EH (cell line): ENCODE measurements at places on chromosomes 12 and 14.

DNA sequence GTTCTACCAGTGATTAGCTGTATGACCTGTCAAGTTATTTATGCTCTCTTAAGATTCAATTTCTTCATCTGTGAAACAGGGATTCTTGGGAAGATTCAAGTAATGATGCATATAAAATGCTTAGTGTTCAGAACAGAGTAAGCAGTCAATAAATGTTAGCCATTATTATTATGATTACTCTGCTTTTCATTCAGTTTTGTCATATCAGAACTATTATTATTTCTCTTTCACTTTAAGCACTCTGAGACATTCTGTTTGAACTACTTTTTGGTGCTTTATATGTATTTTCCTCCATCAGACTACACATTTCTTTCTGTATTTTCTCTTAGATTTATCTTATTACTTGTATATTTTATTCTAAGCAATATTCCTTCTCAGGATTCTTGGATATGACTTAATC lies 81.2 kb downstream of the CFAP54 start:
- DNase-seq: no peak

DNA sequence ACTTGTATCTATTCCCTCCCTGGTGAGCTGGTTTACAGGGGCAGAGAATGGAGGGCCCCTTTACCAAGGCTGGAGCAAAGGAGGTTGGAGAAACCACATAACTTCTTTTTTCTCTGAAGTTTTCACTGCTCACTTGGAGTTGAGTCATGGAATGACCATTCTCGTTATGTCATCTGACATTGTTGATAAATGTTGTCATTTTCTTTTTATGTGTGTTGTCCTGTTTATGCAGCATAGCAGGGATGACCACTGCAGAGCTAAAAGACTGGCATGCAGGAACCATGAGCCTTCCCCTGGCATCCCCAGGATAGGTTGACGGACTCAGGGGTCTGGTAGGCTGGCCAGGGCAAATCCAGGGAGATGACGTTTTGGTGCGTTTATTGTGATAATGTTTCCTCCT lies 256.8 kb upstream of the DDHD1 start:
- DNase-seq: peak; percentile 72

GRCh38 chr12:1583421-1584078 lies 10.8 kb downstream of the FBXL14 start:
- peak; percentile 89 for DNase-seq

GRCh38 chr14:26261368-26262122 lies 336.3 kb downstream of the NOVA1 start:
- DNase-seq: no peak

- peak; percentile 11 for DNase-seq
Observed at GRCh38 chr12:63302269-63302940, 151.4 kb upstream of the AVPR1A start.

GRCh38 chr14:76115010-76115422 lies 36.7 kb upstream of the GPATCH2L start:
- peak; percentile 22 for DNase-seq

DNA sequence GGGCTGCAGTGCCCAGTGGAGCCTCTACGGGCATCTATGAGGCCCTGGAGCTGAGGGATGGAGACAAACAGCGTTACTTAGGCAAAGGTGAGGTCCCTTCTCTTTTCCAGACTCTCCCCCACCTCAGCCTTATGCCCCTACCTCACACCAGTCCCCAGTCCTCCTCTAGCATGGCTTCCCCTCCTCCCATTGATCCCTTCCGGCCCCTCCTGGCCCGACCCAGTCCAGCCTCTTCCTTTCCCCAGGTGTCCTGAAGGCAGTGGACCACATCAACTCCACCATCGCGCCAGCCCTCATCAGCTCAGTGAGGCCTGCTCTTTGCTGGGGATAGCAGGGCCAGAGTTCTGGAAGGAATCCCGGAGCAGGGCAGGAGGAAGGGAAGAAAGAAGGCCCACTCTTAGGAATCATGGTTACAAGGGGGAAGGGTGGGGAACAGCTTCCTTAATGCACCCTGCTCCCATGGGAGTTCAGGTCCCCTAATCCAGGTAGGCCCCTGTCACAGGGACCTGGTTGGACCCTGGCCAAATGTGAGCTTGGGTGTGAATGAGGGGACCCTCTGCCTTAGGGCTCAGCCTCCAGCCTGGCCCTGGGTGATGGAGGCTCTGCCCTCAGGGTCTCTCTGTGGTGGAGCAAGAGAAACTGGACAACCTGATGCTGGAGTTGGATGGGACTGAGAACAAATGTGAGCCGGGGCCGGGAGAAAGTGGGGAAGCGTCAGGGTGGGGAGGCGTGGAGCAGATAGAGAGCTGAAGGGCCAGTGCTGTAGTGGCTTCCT lies 2.2 kb downstream of the ENO2 start:
- DNase-seq: no peak

DNA sequence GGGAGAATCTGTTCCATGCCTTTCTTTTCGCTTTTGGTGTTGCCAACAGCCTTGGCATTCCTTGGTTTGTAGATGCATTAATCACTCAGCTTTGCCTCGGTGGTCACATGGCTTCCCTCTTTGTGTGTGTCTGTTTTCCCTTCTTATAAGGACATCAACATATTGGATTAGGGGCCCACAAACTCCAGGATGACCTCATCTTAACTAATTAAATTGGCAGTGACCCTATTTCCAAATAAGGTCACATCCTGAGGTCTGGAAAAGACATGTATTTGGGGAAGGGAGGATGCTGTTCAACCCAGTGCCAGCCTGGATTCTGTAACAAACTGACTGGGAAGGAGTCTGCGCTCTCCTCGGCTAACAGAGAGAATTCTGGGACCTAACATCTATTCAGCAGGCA lies 365.7 kb upstream of the FKBP4 start:
- peak; percentile 51 for DNase-seq

DNA sequence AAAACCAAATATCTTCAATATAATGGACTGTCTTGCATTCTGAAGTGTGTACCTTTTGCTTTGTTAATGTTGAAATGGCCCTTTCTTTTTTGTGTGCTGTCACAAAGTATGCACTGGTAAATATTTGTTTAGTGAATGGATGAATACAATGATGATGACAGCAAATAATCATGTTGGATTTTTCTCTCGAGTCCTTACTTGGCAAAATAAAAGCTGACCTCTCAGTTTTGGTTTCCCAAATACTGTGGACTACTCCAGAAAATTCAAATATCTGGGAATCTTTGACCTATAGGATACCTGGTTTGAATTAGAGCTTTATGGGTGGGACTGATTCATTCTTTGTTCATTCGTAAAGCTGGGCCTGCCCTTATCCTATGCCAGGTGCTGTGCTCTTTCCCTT lies 5.5 kb downstream of the UBE3B start:
- DNase-seq: no peak

- DNase-seq: no peak
Observed at GRCh38 chr14:24978862-24979724, 70.9 kb downstream of the STXBP6 start.

- peak; percentile 45 for DNase-seq
Observed at GRCh38 chr12:12333407-12334366, 16.4 kb downstream of the MANSC1 start.

DNA sequence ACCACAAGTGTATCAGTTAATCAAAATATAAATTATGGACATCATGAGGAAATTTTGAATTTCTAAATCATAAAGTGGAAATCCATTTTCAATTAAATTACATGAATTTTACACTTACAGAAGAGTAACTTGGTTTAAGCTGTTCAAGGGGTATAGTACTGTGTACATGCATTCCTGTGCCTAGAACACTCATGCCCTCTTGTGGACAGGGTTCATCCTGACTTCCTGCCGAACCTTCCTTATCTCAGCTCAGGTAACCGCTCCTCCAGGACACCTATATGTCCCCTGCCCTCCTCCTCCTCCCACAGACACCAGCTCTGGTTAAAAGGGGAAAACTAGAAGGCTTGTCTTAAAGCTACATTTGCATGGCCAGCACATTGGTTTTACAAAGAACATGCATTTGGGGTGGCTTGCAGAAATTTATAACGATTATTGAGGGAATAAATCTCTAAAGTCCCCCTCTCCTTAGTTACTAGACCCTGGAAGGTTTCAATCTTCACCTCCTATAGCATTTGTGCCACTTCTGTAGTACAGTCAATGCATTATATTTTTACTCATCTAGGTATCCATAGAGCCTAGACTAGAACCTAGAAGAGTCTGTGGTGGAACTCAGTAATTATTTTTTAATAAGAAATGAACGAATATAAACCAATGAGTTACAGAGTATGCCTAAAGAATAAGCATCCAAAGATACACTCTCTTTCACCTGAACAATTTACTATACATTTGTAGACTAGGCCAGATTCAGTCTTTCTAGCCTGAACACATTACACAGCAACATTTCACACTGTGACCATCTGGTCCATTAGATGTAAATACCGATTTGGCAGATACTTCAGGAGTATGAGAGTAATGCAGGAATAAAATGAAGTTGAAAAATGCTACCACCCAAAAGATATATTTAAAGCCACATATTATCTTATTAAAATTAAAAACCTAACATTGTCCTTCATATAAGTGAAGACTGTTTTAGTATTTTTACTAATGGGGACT lies 345.6 kb downstream of the PAWR start:
- peak; percentile 33 for DNase-seq

DNA sequence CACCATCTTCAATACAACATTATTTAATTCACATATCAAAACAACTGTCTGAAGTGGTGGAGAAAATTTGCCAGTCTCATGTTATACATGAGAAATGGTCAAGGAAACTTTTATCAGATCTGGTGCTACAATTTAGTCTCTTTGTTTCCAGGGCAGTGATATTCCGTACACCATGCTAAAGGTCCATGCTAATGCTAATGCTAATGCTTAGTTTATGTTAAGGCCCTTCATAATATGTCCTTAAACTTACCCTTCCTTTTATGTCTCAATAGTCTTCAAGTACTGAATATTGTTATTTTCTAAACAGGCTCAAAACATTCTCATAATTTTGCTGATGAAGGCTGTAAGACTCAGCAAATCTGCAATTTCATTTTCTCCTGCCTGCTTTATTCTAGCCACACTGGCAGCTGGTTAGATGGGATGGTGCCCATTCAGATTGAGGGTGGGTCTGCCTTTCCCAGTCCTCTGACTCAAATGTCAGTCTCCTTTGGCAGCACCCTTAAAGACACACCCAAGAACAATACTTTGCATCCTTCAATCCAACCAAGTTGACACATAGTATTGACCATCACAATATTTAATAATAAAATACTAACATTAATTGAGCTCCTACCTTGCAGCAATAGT lies 59.8 kb downstream of the TMEM117 start:
- no peak for DNase-seq

DNA sequence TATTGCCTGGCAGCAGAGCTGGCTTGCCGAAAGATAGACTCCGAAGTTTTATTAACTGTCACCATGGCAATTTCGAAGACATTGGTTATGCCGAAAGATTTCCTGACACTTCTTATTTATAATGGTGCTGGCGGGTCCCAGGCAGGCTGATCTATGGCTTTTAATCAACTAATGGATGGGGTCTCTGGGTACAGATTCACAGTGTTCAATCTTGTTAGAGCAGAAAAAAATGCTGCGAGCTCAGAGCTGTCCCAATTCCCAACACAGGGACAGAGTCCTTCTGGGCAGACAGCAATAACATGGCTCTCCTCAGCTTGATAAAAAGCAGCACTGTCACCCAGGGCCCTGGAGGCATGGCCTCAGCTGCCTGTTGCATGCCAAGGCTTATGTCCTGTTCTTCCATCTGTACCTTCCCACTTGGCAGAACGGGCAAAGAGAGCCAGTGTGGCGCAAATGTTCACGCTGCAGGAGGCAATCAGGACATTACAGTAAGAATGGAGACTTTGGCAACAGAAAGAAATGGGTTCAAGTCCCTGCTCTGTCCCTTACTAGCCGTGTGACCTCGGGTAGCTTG lies 228.2 kb upstream of the PWP1 start:
- DNase-seq: no peak
